ENCODE measurements at places on chromosomes 12 and 14.

- no peak for DNase-seq
Measured at GRCh38 chr12:6039894-6040601, 84.4 kb downstream of the VWF start.

DNA sequence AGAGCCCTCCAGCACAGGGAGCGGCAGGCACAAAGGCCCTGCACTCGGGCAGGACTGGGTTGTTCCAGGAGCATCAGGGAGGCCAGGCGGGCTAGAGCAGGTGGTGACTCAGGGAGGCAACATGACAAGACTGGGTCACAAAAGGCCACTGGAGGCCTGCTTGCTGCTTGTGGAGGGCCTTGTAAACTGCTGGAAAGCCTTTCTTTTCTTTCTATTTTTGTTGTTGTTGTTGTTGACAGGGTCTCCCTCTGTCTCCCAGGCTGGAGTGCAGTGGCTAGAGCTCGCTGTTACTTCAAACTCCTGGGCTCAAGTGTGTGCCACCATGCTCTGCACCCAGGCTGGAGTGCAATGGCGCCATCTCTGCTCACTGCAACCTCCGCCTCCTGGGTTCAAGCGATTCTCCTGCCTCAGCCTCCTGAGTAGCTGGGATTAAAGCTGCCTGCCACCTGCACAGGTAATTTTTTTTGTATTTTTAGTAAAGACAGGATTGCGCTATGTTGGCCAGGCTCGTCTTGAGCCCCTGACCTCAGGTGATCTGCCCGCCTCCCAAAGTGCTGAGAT is 11.8 kb upstream of the RCOR1 start:
- DNase-seq = no peak

GRCh38 chr12:28603801-28604200 is 413.5 kb downstream of the CCDC91 start:
- DNase-seq = no peak

- no peak for DNase-seq
Measured at GRCh38 chr12:56163533-56164344, 5.6 kb downstream of the MYL6 start.

DNA sequence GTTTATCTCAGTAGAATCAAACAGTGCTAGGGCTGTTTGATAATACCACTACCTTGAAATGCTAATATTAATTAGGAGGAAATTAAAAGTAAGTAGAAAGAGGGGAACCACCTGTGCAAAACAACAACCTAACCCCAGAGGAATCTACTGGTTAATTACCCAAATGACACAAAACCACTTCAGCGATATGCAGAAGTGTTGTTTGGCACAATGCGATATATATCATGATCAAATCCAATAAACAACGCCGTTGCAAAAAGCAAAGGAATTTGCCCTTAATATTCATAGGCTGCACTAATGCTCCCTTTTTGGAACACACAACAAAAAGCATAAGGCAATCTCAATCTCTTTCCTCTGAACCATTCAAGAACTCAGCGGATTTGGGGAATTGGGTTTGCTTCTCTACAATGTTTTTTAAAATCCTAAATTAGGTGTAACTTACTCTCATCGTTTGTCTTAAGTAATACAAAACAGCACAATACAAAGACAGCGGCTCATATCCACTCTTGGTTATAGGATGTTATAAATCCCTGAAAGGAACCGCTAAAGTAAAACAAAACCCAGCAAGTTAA is 1.5 kb downstream of the MAP4K5 start:
- DNase-seq = no peak

- no peak for DNase-seq
Measured at GRCh38 chr14:98168211-98168985, 1103.6 kb downstream of the BCL11B start.

DNA sequence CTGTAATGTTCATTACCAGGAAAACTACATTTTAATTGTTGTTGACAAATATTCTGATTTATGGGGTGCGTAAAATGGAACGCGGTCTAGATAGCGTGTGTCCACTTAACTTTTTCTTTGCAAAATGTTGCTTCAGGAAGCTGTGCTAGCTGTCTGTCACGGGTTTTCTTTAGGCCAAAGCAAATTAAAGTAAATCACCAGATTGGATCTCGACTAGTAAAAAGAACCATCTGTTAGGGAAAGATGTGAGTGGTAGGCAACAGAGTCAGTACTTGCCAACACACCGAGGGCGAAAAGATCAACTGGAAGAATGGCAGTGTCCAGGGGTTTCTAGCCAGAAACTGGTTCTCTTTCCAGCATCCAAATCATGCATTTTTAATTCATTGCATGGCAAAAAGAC is 404.9 kb upstream of the TMPO start:
- DNase-seq = no peak

GRCh38 chr12:89700191-89700810 is 8.3 kb downstream of the ATP2B1 start:
- DNase-seq = no peak

- no peak for DNase-seq
Measured at GRCh38 chr12:63985456-63985855, 141.0 kb downstream of the SRGAP1 start.

DNA sequence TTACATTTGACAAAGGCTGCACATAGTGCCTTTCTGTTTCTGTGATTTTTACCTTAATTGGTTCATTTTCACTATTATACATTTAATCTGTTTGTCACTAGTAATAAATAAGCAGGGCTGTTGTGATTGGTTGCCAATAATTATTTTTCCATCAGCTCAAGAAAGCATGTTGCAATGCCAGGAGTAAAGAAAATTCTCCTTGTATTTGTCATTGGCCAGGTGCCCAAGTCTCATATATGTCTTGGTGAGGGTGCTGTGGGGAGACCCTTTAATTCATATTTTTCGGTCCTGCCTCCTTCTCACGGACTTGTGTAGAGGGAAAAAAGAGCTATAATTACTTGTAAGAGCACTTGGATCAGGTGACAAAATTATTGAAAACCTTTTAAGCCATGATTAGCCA is 108.0 kb downstream of the KITLG start:
- DNase-seq = no peak

DNA sequence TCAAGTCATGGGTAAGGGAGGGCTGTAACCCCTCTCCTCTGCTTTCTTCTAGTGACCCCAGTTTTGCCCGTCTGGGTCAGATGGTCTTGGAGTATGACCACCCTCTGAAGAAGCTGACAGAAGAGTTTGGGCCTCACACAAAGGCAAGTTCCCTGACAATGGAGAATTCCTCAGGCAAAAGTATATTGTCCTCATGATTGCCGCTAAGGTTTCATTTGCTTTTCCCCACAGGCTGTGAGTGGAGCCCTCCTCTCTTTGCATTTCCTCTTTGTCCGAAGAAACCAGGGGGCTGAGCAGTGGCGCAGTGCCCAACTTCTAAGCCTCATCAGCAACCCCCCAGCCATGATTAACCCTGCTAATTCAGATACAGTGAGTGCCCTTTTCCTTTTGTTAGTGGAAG is 12.1 kb downstream of the NCKAP1L start:
- no peak for DNase-seq

GRCh38 chr14:90743826-90744225 is 72.4 kb downstream of the TTC7B start:
- no peak for DNase-seq

- DNase-seq = peak; percentile 84
Measured at GRCh38 chr14:103546652-103547454, 15.6 kb downstream of the BAG5 start.

- no peak for DNase-seq
Measured at GRCh38 chr14:58082011-58082410, 70.0 kb downstream of the ARMH4 start.

- no peak for DNase-seq
Measured at GRCh38 chr14:101249676-101250036, 311.6 kb upstream of the DIO3 start.

DNA sequence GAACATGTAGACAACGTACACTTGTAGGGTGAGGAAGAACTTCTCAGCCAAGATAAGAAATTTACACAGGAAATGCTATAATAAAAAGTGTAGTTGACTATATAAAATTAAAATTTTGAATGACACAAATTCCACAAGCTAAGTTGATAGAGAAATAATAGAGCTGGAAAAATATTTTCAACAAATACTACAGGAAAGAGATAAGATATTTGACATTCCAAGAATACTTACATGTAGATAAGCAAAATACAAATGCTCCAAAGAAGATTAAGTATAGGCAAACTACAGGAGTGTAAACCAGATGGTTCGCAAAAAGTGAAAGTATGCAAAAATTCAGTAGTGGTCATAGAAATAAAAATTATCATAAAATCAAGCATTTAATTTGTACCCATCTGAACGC is 49.2 kb upstream of the ANP32D start:
- DNase-seq = no peak

- no peak for DNase-seq
Measured at GRCh38 chr14:22520796-22521195, 68.2 kb downstream of the DAD1 start.

DNA sequence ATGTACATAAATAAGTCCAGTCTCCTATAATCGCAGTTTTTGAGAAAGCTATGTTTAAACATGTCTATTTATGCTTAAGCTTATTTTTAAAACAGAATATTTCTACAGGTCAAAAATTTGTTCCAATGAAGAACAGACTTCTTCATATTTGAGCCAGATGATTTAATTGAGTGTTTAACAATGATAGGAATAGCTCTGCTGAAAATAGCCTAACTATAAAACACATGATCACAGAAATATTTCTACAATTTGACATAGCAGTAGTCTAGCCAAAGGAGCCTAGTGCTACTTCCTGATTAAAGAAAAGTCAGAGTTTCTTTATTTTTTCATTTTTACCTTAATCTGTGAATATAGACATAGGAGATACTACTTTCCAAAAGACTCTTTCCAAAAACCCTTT is 29.4 kb downstream of the DCP1B start:
- no peak for DNase-seq

DNA sequence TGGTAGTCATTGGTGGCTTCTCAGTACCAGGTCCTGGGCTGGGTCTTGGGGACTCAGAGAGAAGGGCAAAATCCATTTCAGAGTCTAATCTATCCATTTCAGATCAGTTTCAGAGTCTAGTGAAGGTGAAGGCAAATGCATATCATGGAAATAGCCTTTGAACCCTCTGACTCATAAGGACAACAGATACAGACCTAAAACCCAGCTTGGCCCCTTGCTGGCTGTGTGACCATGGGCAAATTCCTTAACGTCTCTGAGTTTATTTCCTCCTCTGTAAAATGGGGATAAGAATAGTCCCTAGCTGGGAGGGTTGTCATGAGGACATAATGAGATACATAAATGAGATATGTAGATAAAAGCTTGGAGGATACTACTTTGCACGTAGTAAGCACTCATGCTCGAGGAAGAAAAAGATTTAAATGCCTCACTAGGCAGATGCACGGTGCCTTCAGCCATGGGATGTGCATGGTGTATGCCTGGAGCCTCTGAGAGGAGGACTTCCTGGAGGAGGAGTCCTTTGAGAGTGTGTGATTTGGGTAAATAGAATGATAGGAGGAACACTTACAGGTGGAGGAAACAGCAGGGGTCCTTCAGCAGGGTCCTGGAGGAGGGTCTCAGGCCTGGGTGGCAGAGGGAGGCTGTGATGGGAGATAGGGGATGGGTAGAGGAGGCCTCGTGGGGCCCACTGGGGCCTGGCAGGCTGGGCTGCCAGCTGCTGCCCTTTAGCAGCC is 8.0 kb downstream of the DTX1 start:
- DNase-seq = no peak

DNA sequence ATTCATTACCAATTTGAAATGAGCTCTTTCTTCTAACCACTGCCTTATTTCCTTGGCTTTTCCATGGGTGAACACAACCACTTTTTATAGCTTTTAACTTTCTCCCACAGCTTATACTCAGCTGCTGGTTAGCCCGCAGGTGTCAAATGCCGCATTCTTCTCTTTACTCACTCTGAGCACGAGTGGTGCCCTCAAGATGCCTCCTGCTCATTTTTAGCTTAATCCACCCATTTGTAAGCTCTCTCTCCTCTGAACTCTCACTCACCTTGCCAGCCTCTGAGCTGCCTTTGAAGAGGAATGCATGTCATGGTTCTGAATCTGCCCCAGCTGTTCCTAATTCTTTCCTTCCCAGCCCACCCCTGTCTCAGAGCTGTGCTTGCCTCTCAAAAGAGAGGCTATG is 449.4 kb upstream of the PRICKLE1 start:
- DNase-seq = no peak

DNA sequence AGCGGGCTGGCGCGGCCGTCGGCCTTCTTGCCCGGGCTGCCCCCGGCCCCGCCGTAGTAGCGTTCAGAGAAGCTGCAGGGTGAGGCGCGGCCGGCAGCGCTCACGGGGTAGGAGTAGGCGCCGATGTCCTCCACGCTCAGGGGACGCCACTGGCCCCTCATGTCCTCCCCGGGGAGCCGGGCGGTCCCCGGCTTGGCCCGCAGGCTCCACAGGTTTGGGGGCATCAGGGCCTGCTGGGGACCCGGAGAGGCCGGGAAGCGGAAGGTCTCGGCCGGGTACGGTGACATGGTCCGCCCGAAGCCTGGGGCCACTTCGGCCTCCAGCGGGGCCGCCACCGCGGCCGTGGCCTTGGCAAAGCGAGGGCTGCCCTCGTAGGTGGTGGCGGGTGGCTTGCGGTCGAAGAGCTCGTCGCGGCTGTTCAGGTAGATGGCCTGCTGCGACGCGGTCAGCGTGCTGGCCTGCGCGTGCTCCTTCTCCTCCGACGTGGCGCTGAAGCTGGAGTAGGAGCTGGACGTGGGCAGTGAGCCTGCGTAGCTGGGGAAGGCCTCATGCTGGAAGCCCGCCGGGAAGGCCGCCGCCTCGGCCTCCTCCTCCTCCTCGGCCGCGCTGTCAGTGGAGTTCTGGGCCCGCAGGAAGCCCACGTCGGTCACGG is 48.7 kb downstream of the BEGAIN start:
- DNase-seq = no peak

- no peak for DNase-seq
Measured at GRCh38 chr14:70905301-70905700, 2.0 kb upstream of the PCNX1 start.

DNA sequence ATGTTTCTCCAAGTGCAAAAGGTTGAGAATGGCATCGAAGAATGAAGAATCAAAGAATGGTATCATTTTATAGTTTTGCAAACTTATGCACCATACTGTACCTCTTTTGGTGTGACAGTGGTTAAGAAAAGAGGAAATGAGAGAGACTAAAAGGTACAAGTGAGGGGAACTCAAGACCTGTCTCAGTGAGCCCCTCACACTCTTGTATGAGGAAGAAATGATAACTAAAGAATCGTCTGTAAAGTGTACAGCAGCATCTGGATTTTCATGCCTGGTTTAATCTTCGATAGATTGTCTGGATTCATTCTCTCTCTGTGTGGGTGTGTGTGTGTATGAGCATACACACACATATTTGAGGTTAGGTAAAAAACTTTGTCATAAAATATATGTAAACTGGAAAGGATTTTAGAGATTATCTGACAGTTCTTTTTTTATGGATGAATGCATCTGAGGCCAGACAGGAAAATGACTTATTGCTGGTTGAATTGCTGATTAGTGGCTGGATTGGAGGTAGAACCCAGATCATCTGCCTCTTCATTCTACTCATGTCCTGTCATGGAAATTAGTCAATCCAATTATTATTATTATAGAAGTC is 16.0 kb upstream of the SLC38A2 start:
- DNase-seq = no peak

GRCh38 chr12:68912916-68913315 is 20.1 kb downstream of the CPM start:
- DNase-seq = no peak

GRCh38 chr12:102769323-102769916 is 147.6 kb downstream of the PAH start:
- DNase-seq = peak; percentile 65
